Fibroblast of the conjunctiva (primary cell): ENCODE measurements at places on chromosomes 16 and 17.

DNA sequence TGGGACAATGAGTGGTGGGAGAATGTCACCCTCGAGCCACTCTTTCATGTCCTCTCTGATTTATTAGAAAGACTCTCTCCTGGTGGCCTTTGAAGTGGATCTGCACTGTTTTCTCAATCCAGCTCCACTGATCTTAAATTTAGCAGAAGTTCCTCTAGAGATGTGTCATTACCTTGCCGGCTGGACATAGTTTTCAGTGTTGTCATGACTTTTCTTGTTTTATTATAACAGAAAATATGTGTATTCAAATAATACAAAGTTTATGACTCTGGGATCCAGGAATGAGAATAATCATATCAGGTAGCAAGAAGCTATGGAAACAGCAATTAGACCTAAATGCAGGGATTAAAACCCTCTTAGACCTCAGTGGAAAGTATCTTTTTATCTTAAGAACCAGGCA lies 247.5 kb upstream of the ELAC2 start:
- no peak for DNase-seq

DNA sequence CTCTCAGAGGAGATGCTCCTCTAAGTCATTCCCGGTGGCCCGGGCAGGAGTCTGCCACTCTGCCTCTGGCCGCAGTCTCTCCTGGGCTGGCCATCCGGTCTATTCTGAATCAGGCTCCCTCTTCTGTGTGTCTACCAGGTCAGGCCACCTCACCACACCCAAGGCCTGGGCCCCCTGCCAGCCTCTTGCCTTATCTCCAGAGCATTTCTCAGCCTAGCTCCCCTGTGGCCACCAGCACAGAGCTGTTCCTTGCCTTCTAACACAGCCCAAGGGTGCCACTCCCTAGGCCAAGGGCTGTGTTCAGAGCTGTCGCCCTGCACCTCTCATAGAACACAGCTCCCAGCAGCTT lies 55.3 kb downstream of the MYO18A start:
- DNase-seq = no peak

GRCh38 chr16:48156790-48157209 lies 1.0 kb upstream of the ABCC12 start:
- DNase-seq = peak; percentile 57

- DNase-seq = no peak
Measured at GRCh38 chr17:40895106-40895730, 10.2 kb upstream of the KRT20 start.

DNA sequence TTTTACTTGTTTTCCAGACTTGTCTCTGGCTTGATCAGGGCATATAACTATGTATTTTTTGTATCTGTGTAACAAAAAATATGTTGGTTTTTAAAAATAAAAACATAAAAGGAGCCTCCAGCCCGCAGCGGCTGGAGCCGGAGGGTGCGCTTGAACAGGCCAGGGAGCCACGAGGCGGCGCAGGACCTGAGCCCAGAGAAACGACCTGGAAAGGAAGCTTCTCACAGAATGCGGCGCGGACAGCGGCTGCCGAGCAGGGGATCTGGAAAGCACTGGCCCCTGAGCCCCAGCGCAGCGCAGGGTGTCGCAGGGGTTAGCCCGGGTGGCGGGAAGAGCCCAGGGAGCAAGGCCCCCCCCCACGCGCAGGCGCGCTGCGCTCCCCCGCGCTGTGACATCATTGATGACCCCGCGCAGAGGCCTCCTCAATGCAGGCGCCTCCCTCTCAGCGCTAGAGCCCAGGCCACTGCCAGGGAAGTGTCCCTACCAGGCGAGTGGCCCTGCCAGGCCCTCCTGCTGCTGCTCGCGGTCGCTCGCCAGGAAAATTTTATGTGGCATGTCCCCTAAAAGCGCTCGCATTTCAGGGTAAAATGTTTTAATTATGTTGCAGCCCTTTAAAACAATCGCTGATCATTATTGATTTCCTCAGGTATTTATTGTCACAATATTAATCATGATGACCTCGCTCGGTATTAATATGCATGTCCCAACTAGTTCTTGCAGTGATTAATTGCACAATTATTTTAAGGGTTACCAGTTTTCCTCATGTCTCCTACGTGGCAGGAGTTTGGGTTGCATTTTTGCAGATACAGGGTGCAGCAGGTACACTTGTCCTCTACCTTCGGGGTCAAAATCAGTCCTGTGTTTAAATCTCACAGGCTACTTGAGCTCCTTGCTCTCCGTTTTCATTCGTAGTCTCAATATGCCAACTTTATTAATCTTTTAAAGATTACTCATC lies 134.2 kb downstream of the USP22 start:
- DNase-seq = peak; percentile 55

DNA sequence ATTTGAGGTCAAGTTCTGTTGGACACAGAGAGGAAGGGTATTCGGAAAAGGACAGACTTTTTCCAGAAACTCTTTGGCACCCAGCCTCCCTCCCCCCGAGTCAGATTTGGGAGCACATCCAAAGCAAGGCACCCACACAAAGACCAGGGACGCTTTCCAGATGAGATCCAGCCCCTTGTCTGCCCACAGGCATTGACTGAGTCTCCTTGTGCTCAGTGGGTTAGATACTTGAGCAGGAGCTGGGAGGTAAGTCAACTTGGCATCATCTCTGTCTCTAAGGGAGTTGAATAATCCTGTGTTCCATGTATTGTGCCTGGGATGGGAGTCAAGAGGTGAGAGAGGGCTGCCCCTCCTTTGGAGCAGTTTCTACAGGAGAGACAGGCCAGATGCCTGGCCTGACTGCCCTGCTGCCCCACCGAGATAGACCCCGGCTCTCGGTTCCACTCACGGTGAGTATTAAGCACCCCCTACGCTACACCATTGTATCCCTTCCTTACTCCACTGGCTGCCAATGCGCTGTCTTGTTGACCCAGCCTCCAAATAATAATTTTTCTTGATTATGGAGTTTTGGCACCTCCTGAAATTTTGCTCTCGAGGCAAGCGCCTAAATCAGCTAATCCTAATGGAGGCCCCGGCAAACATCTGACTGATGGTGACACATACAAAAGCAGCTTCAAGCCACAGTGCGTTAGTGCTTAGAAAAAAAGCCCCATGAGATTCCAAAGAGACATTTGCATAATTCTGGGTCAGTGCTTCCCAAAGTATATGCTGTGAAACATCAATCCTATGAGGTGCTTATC lies 29.6 kb upstream of the MAP3K14 start:
- no peak for DNase-seq

DNA sequence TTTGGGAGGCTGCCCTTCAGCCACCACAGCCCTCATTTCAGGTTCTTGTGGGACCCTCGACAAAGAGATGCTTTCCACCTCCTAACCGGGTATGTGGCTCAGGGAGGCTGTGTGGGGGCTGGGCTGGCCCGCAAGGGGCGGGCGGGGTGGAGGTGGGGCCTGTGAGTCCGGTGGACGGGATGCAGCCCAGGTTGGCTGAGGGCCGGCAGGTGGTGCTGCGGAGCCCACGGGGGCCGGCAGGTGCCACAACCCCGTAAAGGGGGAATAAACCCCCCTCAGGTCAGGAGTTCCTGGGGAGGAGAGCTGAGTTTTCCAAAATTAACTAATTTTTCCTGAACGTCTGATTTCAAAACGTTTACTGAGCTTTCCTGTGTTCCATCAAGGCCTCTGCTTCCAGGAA lies 4.9 kb upstream of the CIAO3 start:
- no peak for DNase-seq

DNA sequence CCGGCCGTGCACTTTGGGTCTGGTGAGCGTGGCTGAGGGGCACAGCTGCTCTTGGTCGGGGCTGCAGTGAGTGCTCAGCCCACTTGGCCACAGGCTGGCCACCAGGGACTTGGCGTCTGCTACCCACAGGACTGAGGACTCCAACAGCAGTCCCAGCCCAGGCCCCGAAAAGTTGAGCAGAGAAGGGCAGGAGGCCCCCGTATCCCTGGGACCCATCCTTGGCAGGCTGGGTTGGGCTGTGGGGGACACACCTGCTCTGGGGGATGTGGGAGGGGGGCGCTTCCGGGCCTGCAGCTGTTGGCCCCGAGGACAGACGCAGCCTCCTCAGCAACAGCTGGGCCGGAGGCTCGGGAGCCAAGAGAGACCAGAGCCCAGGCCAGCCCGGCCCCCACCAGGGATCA lies 19.4 kb upstream of the SSTR5 start:
- no peak for DNase-seq

GRCh38 chr17:62193249-62193648 lies 128.2 kb upstream of the MED13 start:
- no peak for DNase-seq

DNA sequence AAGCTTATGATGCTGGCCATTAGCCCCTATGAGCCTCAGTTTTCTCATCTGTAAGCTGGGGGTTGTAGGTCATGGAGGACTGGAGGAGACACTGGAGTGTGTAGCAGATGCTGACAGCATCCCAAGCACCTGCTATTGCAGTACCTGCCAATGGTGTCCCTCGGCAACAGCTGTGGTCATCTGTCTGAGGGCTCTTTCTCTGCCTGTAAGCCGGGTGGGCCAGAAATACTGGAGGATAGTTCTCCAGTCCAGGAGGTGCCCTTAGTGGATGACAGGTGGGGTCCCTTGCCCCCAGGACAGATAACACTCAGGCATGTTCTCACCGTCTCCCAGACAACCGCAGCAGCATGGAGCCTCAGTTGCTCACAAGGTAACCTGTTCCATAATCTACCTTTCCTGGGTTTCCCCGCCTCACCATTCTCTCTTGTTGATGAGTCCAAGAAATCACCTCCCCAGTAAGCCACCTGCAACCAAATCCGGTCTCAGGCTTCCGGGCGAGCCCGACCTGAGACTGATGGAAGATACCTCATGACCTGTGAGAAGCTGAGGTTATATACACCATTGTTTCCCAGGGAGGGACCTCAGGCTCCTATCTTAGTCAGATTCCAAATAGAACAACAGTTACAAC lies 23.8 kb downstream of the NLRP1 start:
- DNase-seq = no peak

DNA sequence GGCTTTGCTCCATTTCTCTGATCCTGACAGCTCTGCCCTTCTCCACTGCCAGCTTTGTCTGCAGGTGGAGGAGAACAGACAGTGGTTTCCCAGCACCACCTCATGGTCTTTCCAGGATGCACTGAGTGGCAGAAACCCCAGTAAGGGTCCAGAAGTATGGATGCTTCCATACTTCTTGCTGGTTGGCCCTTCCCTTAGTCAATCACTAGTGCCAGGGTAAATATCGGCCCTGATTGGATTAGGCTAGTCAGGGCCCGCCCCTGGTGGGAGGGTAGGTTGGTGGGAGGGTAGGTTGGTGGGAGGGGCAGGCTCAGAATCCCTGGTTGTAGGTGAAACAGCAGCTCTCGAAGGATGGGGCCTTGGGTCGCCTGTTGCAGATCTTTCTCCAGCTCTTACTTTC lies 10.2 kb downstream of the RNF213 start:
- no peak for DNase-seq

- no peak for DNase-seq
Measured at GRCh38 chr16:82231008-82231787, 61.2 kb upstream of the MPHOSPH6 start.

DNA sequence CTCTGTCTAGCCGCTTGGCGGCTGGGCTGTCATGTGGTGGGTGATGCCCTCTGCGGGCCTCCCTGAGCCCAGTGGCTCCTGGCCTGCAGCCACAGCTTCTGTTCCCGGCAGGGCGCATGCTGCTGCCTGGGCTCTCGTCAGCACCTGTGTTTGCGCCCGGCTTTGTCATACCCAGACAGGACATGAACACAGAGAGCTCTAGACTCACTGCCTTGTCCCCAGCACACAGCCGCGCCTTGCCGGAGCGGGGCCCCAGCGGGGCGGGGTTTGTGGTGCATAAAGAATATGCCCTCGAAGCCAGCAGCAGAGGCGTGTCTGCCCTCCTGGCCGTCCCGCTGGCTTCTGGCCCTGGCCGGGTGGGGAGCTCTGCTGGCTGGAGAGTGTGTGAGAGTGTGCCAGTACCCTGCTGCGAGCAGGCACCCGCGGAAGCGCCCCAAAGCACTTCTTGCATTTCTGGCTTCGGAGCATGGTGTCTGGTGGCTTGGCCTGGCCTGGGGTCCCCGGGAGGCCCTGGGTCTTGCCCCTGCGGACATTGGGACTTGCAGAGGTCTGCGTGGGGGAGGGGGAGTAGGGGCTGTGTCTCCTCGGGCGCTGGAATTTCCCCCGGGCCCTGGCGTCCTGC lies 14.4 kb downstream of the ASPSCR1 start:
- peak; percentile 53 for DNase-seq

DNA sequence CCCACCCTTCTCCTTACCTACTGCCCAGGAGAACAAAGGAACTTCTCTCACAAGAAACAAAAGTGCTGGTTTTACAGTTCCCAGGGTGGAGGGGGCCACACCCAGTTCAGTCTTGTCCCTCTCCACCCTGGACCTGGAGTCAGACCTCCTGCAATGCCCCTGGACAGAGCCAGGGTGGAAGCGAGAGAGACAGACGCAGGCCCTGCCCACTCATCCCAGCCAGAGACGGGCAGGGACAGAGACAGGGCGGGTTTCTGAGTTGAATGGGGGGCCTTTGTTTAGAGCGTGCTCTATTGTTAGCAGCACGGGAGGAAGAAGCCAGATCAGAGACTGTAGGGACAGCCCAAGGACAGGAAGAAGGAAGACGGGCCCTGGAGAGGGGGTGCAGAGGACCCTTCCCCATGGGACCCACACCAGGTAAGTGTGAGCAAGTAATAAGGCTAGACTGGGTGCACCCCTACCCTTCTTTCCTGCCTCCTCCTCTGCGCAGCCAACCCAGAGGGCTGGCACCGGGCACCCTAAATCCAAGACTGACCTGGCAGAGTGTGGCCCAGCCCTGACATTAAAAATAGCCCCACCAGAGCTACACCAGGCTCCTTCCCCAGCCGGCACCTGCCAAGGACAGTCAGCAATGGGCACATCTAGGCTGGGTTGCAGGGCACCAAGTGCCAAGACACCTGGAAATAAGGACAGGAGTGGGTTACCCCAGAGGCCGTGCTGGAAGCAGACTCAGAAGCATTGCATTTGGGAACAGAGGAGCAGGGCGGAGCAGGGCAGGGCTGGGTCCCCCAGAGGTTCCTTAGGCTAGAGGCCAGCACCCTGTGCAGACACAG lies 10.9 kb downstream of the JUP start:
- no peak for DNase-seq

DNA sequence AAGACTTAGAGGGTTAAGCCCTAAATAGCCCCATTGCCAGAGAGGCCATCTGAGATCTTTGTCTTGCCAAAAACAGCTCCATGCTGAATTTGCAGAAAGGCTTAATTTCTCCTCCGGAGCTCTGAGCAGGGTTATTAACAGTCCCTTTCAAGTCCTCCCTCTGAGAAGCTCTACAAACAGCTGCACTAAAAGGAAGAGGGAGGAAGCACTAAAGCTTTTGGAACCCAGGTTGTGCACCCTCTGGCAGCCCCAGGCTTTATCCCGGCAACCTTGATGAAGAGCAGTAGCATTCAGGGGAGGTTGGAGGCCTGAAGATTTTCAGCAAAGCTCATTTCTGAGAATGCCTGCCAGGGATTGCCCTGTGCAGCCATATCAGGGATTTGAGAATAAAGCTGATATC lies 554.7 kb downstream of the RBFOX1 start:
- no peak for DNase-seq

- no peak for DNase-seq
Measured at GRCh38 chr17:78172249-78173051, 4.1 kb downstream of the SYNGR2 start.

DNA sequence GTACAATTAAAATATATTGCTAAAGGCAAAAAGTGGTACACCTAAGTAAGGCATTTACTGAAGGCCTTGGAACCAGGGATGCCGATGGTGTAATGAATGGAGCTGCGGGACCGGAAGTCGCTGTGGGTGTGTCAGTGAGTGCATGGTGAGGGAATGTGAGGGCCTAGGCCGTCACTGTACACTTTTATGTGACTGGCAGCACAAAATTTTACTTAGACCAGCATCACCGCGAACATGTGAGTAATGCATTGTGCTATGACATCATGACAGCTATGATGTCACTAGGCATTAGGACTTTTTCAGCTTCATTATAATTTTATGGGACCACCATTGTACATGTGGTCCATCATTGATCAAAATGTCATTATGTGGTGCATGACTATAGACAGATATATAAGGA lies 14.7 kb downstream of the ALOX15B start:
- DNase-seq = no peak
